ENCODE measurements at places on chromosomes 5 and 9.

- no peak for DNase-seq
Measured at GRCh38 chr5:152813526-152813925, 408.4 kb upstream of the NMUR2 start.

DNA sequence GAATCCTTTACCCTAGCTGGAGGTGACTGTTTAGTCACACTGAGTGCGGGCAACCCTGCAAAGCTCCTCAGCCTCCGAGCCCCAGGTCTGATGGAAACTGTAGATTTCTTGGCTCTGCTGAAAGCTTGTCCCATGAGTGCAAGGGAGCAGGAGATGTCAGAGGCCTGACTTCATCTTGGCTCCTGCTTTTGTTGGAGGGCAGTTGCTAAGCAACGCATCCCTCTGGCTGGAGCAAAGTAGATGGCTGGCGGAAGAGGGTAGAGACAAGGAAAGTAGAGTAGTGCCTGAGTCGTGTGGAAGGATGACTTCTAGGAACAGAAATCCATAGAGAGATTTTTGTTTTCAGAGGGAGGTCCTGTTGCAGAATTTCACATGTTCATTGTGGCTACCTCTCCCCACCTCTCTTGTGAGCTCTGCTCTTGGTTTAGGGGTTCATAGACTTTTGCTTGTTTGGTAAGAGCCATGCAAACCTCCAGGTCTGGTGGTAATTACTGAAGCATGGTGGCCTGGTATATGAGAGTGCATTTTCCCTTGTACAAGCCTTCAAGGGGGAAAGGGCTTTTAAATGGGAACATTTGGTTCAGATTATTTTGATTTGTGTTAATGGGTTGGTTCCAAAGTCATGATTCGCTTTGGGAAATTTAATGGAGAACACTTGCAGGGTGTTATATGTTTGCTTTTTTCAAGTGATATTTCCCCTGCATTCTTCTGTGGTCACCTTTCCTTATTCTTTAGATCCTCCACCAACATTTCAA, 71.5 kb downstream of the ARHGAP26 start:
- no peak for DNase-seq

GRCh38 chr5:64971513-64971912, 202.8 kb downstream of the CWC27 start:
- no peak for DNase-seq

GRCh38 chr9:107630156-107630555, 140.6 kb upstream of the KLF4 start:
- peak; percentile 31 for DNase-seq

- DNase-seq: no peak
Measured at GRCh38 chr5:74499256-74500050, 141.1 kb downstream of the ENC1 start.

GRCh38 chr5:134523543-134524271, 1.8 kb upstream of the JADE2 start:
- no peak for DNase-seq

GRCh38 chr9:12718482-12719026, 25.4 kb downstream of the TYRP1 start:
- no peak for DNase-seq

DNA sequence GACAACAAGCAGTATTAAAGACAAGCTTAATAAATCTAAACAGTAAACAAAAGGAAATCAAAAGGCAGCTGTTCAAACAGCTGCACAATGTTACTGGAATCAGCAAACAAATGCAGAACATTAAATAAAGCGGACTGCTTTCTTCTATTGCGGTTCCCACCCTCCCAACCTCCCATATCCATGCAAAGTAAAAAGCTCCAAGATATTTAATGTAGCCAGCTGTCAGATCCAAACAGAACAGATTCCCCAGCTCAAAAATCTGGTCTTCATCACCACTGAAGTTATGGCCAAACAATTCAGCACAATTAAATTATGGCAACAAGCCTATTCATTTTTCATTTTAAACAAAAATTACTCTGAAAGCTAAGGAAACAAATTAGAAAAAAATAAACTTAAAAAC, 75.9 kb downstream of the SLC38A9 start:
- no peak for DNase-seq

DNA sequence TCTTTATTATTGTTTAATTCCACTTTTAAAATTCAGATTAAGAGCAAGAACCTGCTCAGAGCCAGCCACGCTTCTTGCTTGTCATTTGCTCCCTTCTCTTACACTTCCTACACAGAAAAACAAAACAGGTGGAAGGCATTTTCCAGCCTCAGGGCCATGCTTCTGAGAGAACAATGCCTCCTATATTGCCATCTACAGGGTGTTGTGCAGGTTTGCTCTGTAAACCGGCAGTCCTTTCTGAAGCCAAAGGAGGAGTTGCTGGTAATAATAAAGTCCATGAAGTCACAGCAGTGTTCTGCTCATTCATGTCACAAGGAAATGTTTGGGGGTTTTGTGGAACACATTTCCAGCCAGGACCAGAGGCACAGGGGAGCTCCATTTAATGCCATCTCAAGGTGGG, 16.1 kb upstream of the PRLR start:
- DNase-seq: no peak

- no peak for DNase-seq
Measured at GRCh38 chr5:158521995-158522394, 577.7 kb downstream of the EBF1 start.

- DNase-seq: no peak
Measured at GRCh38 chr5:124797665-124798087, 51.2 kb upstream of the ZNF608 start.

GRCh38 chr9:135908754-135909204, 1.4 kb upstream of the CAMSAP1 start:
- no peak for DNase-seq

GRCh38 chr5:37889612-37890317, 49.9 kb upstream of the GDNF start:
- peak; percentile 7 for DNase-seq
